ENCODE measurements at places on chromosomes 13 and 19.

DNA sequence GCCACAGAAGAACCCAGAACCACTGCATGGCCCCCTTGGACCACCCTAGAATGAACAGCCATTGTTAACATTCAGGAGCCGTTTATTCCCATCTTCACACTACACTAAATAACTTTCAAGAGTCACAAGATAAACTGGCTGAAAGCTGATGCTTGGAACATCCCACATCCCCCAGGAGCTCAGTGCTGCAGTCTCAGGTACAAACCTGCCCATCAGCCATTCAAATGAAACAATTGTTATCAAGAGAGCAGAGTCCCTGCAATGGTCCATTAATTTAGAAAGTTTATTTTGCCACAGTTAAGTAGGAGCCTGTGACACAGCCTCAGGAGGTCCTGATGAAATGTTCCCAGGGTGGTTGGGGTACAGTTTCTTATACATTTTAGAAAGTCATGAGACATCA lies 123.8 kb upstream of the ZNF91 start:
- DNase-seq: no peak

GRCh38 chr13:28607187-28607955 lies 51.6 kb upstream of the POMP start:
- no peak for DNase-seq

GRCh38 chr19:42108527-42109389 lies 23.5 kb downstream of the POU2F2 start:
- peak; percentile 89 for DNase-seq

- no peak for DNase-seq
Measured at GRCh38 chr19:15551293-15552004, 43.1 kb downstream of the CYP4F22 start.

- no peak for DNase-seq
Measured at GRCh38 chr13:24313439-24313838, 4.1 kb downstream of the C1QTNF9 start.

- DNase-seq: no peak
Measured at GRCh38 chr19:1235625-1236538, 1.9 kb downstream of the CBARP start.

DNA sequence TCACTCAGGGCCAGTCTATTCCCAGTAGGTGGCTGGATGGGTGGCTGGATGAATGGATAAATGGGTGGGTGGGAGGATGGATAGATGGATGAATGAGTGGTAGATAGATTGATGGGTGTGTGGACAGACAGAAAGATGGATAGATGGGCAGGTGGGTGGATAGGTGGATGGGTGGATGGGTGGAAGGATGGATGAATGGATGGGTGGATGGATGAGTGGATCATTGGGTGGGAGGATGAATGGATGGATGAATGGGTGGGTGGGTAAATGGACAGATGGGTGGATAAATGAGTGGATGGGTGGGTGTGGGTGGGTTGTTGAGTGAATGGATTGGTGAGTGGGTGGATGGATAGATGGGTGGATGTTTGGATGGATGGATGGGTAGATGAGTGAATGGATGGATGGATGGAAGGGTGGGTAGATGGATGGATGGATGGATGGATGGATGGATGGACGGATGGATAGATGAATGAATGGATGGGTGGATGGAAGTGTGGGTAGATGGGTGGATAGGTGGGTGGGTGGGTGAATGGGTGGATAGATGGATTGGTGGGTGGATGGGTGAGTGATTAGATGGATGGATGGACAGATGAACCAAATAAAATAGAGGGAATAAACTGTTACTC lies 27.1 kb upstream of the CCNE1 start:
- DNase-seq: no peak

GRCh38 chr13:77698201-77699058 lies 943 bp downstream of the SLAIN1 start:
- DNase-seq: peak; percentile 58

DNA sequence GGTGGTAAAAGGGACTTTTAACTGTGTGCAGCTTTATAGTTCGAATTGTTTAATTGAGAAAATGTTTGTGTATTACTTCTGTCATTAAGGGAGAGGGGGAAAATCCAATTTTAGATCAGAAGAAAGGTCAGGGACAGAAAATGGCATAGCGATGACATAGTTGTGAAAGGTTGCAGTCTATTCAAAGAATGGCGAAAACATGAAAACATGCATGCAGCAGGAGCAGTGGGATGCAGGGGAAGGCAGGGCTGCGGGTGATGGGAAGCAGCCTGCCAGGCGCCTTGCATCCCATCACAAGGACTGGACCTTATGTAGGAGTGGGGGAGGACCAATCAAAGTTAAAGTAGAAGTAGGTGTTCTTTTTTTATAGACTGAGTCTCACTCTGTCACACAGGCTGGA lies 125.9 kb downstream of the CDK8 start:
- no peak for DNase-seq

DNA sequence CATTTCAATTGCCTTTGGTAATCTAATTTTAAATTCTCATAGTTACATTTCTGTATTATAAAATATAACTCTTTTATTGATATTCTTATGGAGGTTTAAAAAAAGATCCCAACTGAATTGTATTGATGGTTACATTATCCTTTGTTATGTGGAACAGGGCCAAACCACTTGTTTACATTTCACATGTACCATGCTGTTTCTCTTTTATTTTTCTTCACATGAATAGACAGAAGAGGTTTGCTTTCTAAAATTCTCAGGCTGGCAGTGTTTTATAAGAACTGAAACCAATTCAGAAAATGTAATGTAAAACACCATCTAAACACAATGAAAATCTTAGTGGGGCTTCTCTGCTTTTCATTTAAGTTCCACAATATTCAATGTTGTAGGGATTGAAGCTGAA lies 122.5 kb downstream of the GPC5 start:
- DNase-seq: no peak

DNA sequence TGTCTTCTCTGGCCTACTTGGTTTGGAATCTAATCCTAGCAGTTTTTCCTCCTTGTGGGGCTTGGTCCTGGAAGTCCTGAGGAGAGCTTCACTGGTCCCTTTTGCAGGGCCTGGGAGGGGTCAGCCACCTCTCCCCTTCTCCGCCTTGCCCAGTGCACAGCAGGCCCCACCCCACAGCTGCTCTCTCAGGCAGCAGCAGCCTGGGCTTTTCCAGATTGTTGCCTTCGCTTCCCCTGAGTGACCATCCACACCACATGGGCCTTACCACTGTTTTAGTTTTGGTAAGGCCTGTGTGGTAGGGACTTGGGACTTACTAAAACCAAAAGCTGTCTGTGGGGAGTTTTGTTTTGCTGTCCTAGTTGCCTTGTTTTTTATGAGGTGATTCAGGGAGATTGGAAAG lies 11.5 kb downstream of the MPHOSPH8 start:
- no peak for DNase-seq

DNA sequence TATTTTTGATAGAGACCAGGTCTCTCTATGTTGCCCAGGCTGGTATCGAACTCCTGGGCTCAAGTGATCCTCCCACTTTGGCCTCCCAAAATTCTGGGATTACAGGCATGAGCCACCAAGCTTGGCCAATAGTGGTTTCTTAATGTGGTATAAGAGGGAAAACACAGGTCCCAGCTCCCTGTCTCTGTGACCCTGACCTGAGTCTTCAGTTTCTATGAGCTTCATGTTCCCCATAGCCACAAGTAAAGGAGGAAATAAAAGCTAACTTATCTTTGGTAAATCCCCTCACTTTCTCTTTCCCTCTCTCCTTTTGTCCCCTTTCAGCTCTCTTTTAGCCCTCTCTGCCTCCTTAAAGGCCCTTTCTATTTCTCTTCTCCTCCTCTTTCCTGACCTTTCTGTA lies 50.3 kb downstream of the ABCC4 start:
- DNase-seq: no peak

DNA sequence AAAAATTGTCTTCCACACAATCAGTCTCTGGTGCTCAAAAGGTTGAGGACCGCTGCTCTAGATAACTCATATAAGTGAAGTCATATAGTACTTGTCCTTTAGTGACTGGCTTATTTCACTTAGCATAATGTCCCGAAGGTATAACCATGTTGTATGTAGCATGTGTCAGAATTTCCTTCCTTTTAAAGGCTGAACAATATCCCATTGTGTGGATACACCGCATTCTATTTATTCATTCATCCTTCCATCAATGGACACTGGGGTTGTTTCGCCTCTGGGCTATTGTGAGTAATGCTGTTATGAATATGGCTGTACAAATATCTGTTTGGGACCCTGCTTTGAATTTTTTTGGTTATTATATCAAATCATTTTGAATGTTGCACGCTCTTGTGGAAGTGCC lies 4.6 kb upstream of the LYPD5 start:
- DNase-seq: no peak

DNA sequence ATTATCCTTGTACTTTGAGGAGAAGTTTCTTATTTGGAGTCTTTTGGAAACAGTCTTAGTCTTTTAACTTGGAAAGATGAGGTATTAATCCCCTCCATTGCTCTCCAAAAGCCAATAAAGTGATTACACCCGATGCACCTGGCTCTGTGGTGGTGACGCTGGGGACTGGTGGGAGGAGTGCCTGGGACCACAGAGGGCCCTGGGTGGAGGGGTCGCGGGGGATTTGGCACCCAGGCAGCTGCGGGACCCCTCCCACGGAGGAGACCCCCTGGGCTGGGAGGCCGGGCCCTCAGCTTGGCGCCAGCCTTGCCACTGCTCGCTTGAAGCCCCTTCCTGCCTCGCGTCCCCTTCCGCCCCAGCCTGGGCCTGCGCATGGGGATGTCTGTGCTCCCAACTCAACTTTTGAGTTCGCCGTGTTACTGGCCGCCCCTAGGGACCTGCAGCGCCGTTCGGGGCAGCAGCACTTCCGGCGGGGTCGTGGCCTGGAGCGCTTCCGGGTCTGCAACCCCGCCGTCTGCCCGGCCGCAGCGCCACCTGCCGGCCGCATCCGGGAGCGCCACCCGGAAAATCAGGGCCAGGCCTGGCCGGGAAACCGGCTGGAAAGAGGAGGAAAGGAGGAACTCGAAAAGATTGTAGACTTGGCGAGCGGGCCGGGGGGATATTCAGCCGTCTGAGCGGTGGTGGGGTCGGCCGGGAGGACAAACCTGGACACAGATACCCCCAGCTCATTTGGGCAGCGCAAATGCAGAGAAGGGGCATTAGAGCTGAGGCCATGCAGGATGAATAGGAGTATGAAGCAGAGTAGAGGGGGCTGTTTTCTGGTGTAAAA lies 8.4 kb downstream of the PEAK3 start:
- DNase-seq: peak; percentile 94

DNA sequence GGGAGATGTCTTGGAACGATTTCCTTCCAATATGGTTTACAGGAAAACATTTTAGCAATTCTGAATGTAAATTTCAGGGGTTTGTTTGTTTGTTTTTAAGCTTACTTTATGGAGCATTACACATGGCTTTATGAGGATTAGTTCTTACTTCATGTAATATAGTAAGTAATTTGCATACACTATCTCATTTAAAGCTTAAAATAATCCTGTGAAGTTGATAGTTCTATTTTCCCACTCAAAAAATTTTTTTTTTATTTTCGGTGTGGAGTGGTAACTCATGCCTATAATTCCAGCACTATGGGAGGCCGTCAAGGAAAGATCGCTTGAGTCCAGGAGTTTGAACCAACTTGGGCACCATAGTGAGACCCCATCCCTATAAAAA lies 19.0 kb upstream of the KPNA3 start:
- no peak for DNase-seq

- no peak for DNase-seq
Measured at GRCh38 chr13:100790405-100790804, 115.8 kb upstream of the TMTC4 start.

- no peak for DNase-seq
Measured at GRCh38 chr19:47356900-47357299, 7.8 kb downstream of the DHX34 start.

GRCh38 chr13:94311893-94312292 lies 167.6 kb downstream of the DCT start:
- no peak for DNase-seq

- DNase-seq: peak; percentile 93
Measured at GRCh38 chr19:17260842-17261325, 3.7 kb downstream of the USHBP1 start.

DNA sequence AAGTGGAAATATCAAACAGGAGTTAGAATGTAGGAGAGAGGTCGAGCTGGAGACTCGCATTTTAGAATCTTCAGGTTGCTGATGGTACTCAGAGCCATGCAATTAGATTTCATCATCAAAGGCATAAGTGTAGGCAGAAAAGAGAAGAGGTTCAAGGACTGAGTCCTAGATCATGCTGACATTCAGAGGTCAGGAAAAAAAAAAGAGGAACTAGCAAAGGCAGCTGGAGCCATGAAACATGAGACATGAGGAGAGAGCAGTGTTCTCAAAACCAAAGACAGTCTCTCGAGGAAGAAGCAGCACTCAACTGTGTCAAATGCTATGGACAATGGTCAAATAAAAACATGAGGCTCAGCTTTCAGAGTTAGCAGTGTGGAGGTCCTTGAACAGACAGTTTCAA lies 12.4 kb upstream of the TPP2 start:
- no peak for DNase-seq

DNA sequence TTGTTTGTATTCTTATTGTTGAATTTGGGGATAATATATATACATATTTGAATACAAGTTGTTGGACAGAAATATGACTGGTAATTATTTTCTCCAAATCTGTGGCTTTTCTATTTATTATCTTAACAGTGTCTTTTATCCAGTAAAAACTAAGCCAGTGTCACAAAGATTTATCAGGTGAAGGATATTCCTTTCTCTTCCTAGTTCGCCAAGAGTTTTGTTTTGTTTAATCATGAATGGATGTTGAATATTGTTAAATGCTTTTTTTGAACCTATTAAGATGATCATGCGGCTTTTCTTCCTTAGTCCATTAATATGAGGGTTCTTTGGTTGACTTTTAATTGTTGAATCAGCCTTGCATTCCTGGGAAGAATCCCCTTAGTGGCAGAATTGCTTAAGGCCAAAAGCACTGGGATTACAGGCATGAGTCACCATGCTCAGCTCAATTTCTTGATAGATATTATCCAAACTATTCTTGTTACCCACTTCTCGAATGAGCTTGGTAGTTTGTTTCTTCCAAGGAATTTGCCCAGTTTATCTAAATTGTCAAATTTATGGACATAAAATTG lies 53.3 kb downstream of the TEX26 start:
- DNase-seq: no peak

GRCh38 chr13:33257841-33258807 lies 27.4 kb downstream of the STARD13 start:
- no peak for DNase-seq
